Central memory CD4-positive, alpha-beta T cell (primary cell): ENCODE measurements at places on chromosomes 5 and 9.

DNA sequence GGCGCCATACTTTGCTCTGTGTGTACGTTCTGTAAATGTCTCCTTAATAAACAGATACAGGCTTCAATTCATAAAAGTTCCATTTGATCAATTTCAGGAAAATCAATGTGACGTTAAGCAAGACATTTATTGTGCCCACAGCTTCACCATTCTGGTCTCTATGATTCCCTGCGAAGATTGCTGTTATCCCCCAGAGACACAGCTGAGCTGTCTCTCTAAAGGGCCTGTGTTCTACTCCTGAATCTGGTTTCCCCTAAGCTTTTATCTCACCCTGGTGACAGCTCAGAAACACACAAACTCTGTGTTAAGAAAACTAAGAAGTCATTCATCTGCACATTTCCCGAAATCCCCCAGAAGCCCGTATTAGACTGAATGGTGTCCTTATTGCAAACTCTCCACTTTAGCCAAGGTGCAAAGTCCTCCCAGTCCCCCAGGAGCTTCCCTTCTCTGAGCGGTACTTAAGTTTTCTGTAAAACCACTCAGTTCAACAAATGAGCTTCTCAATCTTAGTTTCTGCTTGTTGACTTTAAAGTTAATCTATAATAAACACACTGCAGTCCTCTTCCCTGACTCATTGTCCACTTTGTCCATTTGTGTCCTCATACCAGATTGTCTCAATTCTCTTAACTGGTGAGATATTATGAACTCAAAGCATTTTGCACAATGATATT is 1.4 kb upstream of the C5orf15 start:
- no peak for DNase-seq

GRCh38 chr9:6498982-6499381 is 86.0 kb downstream of the UHRF2 start:
- no peak for DNase-seq

DNA sequence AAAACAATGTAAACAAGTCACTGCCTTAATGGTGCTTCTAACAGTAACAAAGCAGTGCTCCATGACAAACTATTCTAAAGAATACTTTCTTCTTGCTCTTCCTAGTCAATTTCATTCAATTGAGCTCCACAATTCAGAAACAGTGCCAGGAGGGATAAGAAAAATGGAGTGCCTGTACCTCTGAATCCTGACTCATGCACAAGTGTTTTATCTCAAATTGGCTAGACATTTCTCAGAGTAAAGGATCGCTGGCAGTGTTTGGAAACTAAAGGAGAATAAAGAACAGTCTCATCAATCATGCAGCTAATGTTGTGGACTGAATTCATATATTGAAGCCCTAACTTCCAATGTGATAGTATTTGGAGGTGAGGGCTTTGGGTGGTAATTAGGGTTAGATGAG is 27.6 kb downstream of the SLC25A51 start:
- no peak for DNase-seq

- no peak for DNase-seq
These were observed 129.3 kb upstream of the OSMR start for GRCh38 chr5:38716516-38716915.

DNA sequence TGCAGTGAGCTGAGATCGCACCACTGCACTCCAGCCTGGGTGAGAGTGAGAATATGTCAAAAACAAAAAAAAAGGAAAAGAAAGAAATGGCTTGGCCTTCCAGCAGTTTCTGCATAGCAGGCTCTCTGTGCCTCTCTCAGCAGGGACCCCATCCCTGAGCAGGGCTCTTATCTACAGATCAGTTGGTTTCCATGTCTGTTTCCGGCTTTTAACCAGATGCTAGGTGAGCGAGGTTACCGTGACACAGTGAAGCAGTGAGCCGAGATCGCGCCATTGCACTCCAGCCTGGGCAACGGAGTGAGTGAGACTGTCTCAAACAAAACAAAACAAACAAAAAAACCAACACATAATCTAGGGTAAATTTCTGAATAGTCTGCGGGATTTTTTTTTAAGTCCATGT is 51.4 kb downstream of the COL5A1 start:
- no peak for DNase-seq

DNA sequence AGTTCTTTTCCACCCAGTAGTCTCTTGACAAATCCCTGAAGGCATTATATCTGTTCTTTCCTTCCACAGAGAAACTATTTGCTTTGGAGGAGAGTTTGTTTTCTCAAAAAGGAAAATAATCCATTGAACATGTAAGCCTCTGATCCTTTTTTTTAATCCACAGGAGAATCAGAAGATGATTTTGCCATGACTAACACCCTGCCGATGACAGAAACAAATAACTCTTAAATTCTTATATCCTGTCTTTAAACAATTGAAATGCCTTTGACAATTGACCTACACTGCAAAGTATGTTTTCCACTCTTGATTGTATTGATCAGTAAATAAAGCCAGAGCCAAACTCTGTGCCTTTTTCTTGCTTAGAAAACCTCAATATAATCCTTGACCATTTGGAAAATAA is 666.4 kb upstream of the CTNND2 start:
- no peak for DNase-seq

GRCh38 chr9:93369686-93370085 is 81.8 kb upstream of the FAM120A start:
- no peak for DNase-seq

DNA sequence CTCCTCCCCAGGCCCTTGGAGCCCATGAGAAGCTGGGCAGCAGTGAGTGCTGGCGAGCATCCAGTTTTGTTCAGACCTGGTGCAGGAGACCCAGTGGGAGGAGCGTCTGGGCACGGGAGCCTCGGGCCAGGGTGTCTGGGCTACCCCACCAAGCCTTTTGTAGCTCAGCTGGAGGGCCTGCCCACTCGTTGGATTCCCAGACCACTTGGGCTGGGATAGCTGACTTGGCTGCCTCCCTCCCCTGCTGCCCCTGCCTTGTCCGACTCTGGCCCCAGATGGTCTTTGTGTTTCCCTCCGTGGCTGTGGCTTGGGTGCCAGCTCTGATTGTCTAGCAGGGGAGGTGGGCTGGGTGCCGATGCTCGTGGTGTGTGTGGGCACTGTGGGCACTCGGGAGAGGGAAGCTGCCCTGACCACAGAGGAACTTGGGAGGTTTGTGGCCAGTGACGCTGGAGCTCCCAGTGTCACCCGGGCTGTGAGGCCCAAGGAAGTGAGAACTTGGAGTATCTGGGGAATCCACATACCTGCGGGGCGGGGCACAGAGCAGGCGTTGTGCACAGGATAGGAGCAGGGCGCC is 47.3 kb downstream of the WNK2 start:
- DNase-seq, result no peak
